Activated T-helper 1 cell treated with Interleukin-2 at 50 U/mL for 16 hours (primary cell): ENCODE measurements at places on chromosomes 11 and 22.

DNA sequence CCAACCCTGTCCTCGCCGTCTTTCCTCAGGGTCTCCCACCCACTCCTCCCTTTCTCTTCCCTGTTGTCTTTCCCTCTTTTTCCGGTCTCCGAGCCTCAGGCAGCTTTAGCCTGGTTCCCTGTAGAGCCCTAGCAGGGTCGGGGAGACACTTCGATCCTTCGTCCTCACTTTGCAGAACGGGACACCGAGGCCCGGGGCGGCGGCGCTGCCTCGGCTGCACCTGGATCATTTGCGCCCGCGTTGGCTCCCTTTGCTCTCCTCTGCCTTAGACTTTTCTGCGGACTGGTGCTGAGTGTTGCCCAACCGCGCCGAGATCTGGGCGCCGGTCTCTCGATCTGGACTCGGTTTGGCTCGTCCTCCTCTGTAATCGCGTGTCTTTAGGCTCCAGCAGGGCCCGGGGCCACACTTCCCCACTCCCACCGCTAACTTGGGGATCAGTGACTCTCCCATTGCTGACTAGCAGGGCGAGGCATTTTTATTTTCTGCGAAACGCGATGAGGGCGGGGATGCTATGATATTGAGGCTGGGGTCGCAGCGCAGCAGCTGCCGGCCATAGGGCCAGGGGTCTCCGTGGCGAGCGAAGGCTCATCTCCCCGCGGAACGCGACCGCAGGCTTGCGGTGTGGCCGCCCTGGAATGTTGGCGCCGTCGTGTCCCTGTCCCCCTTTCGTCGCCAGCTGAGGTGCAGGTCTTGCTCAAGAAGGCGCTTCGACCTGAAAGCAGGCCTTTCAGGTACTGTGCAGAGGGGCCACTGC, 1.6 kb upstream of the E2F8 start:
- no peak for DNase-seq

DNA sequence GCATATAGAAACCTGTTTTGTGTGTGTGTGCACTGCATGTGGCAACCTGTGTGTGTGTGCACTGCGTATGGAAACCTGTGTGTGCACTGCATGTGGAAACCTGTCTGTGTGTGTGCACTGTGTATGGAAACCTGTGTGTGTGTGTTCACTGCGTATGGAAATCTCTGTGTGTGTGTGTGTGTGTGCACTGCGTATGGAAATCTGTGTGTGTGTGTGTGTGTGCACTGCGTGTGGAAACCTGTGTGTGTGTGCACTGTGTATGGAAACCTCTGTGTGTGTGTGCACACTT, 72.2 kb upstream of the CCND1 start:
- DNase-seq = no peak

GRCh38 chr11:17777086-17777737, 42.6 kb downstream of the KCNC1 start:
- no peak for DNase-seq

GRCh38 chr22:25232301-25232700, 12.9 kb downstream of the CRYBB2 start:
- no peak for DNase-seq

GRCh38 chr11:41119484-41119883, 340.0 kb downstream of the LRRC4C start:
- DNase-seq = no peak

DNA sequence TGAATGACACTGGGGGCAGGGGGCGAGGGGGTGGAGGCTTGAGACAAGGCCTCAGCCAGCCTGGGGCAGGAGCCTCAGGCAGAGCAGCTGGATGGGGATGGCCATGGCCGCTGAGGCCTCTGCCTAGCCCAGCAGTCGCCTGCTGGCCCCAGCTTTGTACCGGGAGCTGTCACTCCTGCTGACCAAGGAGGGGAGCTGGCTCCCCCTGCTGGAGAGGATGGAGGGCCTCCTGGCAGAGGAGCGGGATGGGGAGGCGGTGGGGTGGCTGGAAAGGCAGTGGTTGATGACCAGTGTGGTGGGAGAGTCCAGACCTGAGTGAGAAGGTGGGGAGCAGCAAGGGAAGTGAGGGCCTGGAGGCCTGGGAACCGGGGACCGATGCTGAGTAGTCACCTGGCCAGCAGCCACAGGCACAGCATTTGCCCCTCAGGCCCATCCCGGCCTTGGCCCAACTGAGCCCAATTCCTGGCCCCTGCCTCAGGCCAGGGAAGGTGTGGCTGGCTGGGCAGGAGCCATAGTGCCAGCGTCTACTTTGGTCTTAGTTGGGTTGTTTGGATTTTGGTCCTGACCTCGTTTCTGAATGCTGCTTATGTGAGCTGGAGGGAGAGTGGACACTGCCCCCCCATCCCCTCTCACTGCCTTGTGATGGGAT, 6.0 kb upstream of the SUSD2 start:
- DNase-seq = peak; percentile 38

DNA sequence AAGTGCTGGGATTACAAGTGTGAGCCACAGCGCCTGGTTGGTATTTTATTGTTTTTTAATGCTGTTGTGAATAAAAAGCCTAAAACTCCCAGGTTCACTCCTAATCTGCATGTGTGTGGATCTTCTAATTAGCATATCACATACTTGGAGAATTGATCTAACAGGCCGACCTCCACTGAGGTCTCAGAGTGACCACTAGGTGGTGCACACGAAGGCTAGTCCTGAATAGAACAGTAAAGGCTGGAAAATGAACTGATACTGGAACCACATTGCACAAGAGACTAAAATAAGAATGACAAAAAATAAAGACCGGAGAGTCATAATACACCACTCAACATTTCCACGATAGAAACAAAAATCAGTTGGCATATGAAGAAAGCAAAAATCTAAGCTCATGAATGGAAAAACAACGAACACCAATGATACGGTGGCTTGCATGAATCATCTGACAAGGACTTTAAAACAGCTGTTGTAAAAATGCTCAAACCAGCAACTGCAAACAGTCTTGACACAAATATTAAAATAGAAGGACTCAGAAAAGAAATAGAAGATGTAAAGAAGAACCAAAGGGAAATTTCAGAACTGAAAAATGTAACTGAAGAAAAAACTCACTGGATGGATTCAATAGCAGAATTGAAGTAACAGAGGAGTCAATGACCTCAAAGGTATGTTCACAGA, 19.2 kb downstream of the PIM3 start:
- no peak for DNase-seq

DNA sequence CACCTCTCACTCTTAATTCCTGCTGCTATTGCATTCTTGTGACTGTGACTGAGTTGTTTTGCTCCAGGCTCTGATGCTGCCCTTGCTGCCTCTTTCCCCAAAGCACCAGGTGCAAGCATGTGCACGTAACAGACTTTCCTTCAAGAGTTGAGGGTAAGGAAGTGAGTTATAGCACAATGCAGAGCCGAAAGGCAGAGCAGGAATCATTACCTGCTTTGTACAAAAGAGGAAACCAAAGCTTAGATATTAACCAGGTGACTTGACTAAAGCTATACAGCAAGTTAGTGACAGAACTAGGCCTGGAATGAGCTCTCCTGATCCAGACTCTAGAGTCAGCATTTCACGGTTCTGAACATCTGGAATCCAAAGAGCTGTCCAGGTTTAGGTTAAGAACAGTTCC, 33.6 kb downstream of the NEU3 start:
- DNase-seq = no peak

GRCh38 chr11:1545432-1545831, 26.6 kb downstream of the DUSP8 start:
- DNase-seq = no peak

- DNase-seq = no peak
These were observed 75.0 kb upstream of the OR4B1 start for GRCh38 chr11:48141475-48142122.

DNA sequence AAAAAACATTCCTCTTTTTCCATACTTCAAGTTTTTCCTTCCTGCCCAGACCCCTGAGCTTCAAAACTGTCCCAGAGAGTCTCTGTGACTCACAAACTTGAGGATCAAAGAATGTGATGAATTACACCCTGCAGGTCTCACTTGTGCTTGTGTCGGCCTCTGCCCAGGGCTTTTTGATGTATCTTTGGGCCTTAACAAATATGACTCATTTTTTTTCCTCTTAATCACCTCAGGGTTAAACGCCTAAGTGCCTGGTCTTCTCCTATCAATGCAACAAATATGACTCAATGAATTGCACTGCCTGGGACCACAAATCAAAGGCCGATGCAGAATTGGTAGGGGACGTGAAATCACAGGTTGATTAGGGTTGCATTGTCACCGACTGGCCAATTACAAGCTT, 267.7 kb downstream of the LARGE1 start:
- no peak for DNase-seq

GRCh38 chr11:60951904-60952741, at the start of gene SLC15A3:
TSS of gene SLC15A3 (minus strand) at chr11:60952176. CDS start at chr11:60951551, 625 bp downstream.
- no peak for DNase-seq

- no peak for DNase-seq
These were observed 478 bp downstream of the FAU start for GRCh38 chr11:65121447-65121864.

DNA sequence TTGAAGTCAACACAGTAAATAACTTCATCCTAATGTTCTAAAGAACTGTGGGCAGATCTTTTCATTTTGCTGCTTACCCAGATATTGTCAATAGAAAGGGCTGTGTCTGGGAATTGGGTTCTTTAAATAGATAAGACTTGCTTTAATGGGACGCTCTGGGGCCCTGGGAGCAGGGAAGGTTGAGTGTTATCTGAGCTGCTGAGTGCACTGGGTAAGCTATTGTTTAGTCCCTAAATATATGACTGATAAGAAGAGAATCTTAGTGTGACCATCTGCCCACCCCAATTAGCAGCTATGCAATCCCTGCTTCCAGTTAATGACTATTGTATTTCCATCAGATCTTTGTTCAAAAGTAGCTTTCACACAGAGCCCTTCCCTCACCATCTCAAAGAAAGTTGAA, 44.4 kb downstream of the ARHGAP42 start:
- DNase-seq = no peak

DNA sequence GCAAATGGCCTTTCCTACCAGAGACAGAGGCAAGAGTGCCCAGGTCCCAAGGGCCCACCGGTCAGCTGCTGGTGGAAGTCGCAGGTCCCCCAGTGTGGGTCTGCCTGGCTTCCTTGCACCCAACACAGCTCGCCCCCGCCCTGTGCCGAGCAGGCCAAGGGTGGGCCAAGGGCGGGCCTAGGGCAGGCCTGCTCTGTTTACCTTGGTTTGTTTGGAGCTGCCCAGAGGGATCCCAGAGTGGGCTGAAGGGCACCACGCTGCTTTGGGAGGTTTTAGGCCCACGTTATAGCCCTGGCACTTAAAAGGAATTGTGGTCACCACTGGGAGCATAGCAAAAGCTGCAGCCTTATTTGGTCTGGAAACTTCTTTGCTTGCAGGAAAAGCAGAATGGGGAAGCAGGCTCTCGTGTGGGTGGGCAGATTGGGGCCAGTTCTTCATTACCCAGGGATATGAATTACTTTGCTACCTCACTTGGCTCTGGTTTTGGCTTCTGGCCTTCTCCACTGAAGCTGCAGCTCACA, 38.0 kb downstream of the MRGPRD start:
- no peak for DNase-seq

DNA sequence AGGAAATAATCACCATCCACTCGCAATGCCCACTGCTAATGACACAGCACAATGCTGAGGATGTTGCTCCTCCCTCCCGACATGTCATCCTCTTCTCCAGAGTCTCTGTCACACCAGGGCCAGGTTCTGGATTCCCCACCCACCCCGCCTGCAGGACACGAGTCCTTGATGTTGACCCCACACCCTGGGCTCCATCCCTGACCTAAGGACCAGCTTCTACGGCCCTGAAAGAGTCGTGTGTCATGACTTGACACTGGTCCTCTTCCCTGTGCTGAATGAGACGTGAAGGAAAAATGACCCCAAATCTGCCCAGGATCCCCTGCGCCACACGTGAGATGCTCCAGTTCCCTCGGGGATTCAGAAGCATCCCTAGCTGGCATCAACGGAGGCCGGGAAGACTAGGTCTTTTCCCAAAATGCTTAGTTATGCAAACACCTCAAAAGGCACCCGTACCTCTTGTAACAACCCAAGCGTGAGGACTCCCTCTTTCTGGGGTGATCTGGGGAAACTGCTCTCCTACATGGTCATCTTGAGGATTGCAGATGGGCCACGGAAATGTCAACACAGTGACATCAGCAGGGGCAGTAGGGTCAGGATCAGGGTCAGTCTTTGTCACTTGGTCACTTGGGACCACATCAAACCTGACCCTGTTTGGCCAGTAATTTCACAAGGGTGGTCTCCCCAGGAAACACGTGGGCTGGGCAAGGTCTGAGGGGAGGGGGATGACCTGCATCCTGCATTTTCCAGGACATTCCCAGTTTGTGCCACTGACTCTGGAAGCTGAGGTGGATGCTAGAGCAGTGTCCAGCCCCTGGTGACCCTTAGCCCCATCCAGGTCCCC, 42.0 kb downstream of the IGLL5 start:
- DNase-seq = no peak

- no peak for DNase-seq
These were observed 69.1 kb downstream of the FCHSD2 start for GRCh38 chr11:73072935-73073481.

DNA sequence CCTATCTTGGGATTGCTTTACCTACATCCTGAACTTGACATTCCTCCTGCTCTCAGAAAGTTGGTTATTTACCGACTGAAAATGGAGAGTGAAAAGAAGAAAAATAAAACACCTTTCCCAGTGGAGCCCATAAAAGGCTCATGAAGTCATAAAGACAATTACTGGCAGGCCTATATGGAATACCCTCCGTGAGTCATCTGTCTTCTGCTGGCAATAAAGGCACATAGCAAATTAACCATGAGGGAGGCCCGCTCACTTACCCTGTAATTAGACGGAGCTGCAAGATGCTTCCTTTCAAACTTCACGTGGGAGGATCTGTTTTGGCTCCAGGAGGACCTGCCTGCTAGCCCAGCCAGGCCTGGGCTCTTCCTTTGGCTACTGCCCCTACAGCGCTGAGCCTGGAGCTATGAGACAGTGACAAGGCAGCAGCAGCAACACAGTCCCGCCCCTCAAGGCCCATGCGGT, 540.4 kb downstream of the BUD13 start:
- no peak for DNase-seq

GRCh38 chr11:76659672-76660532, 10.6 kb downstream of the LRRC32 start:
- DNase-seq = no peak

- DNase-seq = no peak
These were observed 6.0 kb downstream of the WNT11 start for GRCh38 chr11:76200006-76200940.

DNA sequence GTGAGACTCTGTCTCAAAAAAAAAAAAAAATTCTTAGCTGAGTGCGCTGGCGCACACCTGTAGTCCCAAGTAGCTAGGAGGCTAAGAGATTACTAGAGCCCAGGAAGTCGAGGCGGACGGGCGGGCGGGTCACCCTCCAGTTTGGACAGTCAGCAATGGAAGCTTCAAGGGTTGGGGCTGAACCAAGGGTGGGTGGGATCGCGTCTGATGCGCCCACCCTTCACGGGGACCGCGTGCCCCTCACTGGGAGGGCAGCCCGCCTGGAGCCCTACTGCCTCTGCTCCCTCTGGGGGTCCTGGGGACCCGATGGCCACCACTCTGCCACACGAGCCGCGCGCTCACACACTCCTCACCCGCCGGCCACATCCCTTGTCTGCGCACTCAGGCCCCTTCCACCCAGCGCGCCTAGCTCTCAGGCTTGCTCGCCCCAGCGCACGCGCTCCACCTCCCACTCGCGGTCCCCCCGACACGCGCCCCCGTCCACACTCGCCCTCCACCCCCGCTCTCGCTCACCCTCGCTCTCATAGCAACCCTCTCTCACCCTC, 494 bp downstream of the CHID1 start:
- no peak for DNase-seq

- DNase-seq = no peak
These were observed 51.7 kb downstream of the ZBTB16 start for GRCh38 chr11:114110952-114111947.
